ENCODE measurements at places on chromosomes 2 and 18. TPM values are rescaled to one million over a fixed set of nuclear protein-coding genes. Genes with fewer than 3 reads are reported as not detected.

SULT1C2 gene
- 0.28 TPM for total RNA-seq

ZSWIM2 gene
- total RNA-seq = 0.39 TPM

NEURL3 gene
- total RNA-seq = not detected

GRCh38 chr18:25662272-25662671, 310.3 kb upstream of the ZNF521 start:
- no peak for DNase-seq
- no peak overlapping the region for H3K4me3 ChIP-seq
- no peaks in the 10 kb centered on the region for H3K27me3 ChIP-seq
- H3K4me1 ChIP-seq = no peaks in the 10 kb centered on the region
- no peaks in the 10 kb centered on the region for H3K36me3 ChIP-seq
- H3K27ac ChIP-seq = no peak overlapping the region

GRCh38 chr18:23145621-23146020, 10.3 kb downstream of the CABLES1 start:
- no peaks in the 10 kb centered on the region for H3K27me3 ChIP-seq
- peaks cover 16% of the 10 kb centered on the region for H3K4me1 ChIP-seq
- DNase-seq = no peak
- no peak overlapping the region for H3K27ac ChIP-seq
- H3K4me3 ChIP-seq = no peak overlapping the region

- no peaks in the 10 kb centered on the region for H3K27me3 ChIP-seq
- H3K36me3 ChIP-seq = no peaks in the 10 kb centered on the region
- no peak overlapping the region for H3K4me3 ChIP-seq
- no peak overlapping the region for H3K27ac ChIP-seq
- no peak for DNase-seq
Observed at GRCh38 chr2:217463402-217464075, 539.3 kb downstream of the TNS1 start.

DNA sequence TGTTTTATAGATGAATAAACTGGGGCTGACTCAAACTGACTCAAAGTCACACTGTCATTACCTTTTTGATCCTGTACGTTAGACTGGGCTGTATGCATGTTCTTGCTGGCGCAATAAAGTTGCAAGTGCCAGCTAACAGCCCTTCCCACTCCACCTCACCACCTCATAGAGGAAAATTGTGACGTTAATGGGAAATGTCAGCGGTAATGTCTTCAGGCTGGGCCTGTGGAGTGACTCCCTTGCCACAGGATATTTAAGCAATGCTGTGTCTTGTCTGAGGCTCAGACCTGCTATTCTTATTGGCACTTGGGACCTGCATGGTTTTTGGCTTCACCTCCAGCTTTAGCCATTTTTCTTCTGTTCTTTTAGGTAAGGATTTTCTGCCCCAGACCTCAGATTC, 25.2 kb upstream of the CASP10 start:
- no peak overlapping the region for H3K4me3 ChIP-seq
- H3K36me3 ChIP-seq = no peaks in the 10 kb centered on the region
- no peak overlapping the region for H3K27ac ChIP-seq
- H3K4me1 ChIP-seq = peaks cover 6% of the 10 kb centered on the region

- H3K4me1 ChIP-seq = no peaks in the 10 kb centered on the region
- H3K36me3 ChIP-seq = no peaks in the 10 kb centered on the region
- H3K4me3 ChIP-seq = no peak overlapping the region
- H3K27ac ChIP-seq = no peak overlapping the region
- DNase-seq = no peak
Observed at GRCh38 chr2:210548878-210549384, 7.5 kb upstream of the CPS1 start.
